Stimulated activated CD4-positive, alpha-beta T cell treated with anti-CD3 and anti-CD28 coated beads, Interleukin-2, amount 100 ng/mL, for 4 hours (primary cell): ENCODE measurements at places on chromosomes 11 and 22.

GRCh38 chr11:65496304-65497140 lies 2.3 kb upstream of the MALAT1 start:
- DNase-seq = no peak

DNA sequence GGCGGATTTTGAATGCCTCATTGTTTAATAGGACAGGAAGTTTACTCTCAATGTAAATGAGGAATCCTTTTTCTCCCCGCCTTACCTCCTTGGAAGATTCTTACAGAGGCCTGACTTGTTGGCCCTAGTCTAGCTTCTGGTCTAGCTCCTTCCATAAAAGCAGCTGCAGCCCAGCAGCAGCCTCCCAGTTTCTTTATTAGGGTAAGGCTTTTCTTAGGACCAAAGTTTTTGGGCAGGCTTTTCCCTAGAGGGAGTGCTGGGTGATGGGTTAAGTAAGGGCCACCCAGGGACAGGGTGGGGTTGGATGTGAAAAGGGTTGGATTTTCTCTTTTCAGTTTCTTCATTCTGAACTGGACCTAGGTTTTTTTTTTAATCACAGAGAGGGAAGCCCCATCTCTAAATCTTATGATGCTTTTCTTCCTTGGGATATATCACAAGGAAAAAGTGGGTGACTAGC lies 49.7 kb downstream of the LIF start:
- no peak for DNase-seq

- no peak for DNase-seq
These were observed 1.1 kb upstream of the PDGFD start for GRCh38 chr11:104165014-104165413.

- DNase-seq = no peak
These were observed 80.8 kb upstream of the ANO1 start for GRCh38 chr11:69997352-69997751.

GRCh38 chr11:59756845-59757244 lies 1.7 kb downstream of the STX3 start:
- no peak for DNase-seq
